Stimulated activated CD4-positive, alpha-beta T cell treated with anti-CD3 and anti-CD28 coated beads, Interleukin-15, amount 100 ng/mL, for 24 hours (primary cell): ENCODE measurements at places on chromosomes 1 and 21.

DNA sequence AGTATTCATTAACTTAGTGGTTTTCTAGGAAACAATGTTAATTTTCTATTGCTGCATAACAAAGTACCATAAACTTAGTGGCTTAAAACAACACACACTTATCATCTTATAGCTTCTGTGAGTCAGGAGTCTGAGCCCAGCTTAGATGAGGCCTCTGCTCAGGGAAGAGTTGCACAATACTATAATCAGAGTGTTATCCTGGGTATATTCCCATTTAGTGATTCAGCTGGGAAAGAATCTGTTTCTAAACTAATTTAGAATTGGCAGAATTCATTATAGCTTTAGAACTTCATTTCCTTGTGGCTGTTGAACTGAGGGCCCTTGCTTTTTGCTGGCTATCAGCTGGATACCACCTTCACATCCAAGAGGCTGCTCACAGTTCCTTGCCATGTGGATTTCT is 515.5 kb downstream of the BRINP3 start:
- DNase-seq, result no peak

DNA sequence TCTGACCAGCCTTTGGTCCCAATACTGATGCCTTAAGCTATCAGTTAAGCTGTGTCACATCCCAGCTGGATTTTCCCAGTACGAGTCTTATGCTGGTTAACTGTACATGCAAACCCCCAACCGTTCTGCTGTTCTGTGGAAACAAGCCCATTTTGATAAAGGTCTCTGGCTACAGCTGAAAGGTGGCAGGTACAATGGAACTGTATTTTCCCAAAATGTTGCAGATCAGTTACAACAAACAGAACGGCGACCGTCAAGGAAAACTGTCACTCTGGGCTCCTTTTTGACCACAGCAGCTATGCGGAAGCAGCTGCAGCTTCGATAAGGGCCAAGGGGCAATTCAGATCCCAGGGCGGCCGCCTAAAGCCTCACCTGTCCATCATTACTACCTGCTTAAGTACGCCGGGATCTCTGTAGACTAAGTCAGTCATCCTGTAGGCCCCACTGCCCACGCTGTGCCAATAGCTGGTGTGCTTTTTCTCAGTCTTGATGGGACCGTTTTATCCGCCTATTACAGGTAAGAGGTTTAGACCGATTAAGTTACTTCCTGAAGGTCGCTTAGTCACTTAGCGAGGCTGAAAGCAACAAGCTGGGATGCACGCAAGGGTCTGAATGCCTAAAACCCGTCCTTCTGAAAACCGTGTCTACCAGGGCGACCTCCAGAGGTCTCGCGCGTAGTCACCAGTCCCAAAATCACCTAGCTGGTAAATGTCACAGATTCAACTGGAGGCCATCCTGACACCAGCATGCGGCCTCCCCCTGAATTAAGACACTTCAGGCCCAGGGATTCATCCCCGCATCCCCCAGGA is 11.1 kb upstream of the RAB42 start:
- peak; percentile 60 for DNase-seq

- peak; percentile 79 for DNase-seq
These were observed 559 bp downstream of the BACH1 start for GRCh38 chr21:29299046-29299915.

DNA sequence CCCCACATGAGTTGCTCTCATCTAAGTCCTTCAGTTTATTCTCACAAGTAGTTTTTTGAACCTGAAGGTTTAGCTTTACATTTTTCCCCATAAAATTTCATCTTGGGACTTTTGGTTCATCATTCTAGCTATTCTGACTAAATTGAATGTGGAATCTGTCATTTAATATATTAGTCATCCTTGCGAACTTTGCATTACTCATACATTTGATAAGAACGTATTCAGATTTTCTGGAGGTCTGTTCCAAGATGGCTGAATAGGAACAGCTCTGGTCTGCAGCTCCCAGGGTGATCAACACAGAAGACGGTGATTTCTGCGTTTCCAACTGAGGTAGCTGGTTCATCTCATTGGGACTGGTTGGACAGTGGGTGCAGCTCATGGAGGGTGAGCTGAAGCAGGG is 59.8 kb upstream of the CSF1 start:
- no peak for DNase-seq

- DNase-seq, result no peak
These were observed 143.8 kb downstream of the CASZ1 start for GRCh38 chr1:10652626-10653025.
